ENCODE measurements at places on chromosomes 3 and 15. TPM values are rescaled to one million over a fixed set of nuclear protein-coding genes. Genes with fewer than 3 reads are reported as not detected.
A peak's percentile ranks its signal among the peaks of the same experiment; 100 is the strongest.

Gene LTF
- 1.3 TPM for total RNA-seq

- no peak overlapping the region for H3K4me3 ChIP-seq
- H3K27me3 ChIP-seq = no peaks in the 10 kb centered on the region
- H3K36me3 ChIP-seq = no peaks in the 10 kb centered on the region
- no peaks in the 10 kb centered on the region for H3K4me1 ChIP-seq
- peak; percentile 55 for DNase-seq
Measured at GRCh38 chr3:48835650-48836366, 11.9 kb downstream of the PRKAR2A start.

DNA sequence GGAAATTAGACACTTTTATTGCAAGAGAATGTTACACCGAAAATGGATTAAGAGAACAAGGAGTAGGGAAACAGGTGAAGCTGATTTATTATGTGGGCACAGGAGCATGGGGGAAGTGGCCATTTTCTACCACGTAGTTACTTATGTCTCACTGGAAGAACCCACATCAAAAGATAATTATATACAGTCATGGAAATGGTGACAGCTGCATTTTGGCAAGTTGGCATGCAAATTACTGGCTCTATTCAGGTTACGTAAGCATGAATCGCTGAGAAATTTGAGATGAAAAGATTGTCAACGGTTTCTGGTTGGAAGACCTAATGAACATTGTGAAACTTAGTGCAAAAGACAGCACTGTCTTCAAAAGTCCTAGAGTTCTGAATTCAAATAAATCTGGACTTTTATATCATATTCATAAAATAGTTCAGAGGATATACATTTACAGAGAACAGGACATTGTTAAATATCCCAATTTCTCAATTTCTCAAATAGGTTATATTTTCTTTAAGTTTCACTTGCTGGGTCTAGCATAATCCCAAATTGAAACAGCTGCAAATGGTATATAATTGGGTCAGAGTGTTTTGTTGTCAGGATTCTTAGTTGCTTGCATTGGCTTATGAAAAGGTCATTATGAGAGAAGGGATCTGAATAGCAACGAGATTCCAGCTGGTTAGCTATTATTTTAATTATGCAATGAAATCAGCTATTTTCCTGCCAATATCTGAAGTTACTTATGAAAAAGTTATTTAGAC, 567.8 kb downstream of the ZPLD1 start:
- no peaks in the 10 kb centered on the region for H3K36me3 ChIP-seq
- no peak overlapping the region for H3K4me3 ChIP-seq
- H3K4me1 ChIP-seq = no peaks in the 10 kb centered on the region
- H3K27me3 ChIP-seq = no peaks in the 10 kb centered on the region
- no peak for DNase-seq

Gene TMEM45A
- 7.0 TPM for total RNA-seq

Gene LHFPL4
- 11.5 TPM for total RNA-seq

Gene SAXO2
- not detected for total RNA-seq

DNA sequence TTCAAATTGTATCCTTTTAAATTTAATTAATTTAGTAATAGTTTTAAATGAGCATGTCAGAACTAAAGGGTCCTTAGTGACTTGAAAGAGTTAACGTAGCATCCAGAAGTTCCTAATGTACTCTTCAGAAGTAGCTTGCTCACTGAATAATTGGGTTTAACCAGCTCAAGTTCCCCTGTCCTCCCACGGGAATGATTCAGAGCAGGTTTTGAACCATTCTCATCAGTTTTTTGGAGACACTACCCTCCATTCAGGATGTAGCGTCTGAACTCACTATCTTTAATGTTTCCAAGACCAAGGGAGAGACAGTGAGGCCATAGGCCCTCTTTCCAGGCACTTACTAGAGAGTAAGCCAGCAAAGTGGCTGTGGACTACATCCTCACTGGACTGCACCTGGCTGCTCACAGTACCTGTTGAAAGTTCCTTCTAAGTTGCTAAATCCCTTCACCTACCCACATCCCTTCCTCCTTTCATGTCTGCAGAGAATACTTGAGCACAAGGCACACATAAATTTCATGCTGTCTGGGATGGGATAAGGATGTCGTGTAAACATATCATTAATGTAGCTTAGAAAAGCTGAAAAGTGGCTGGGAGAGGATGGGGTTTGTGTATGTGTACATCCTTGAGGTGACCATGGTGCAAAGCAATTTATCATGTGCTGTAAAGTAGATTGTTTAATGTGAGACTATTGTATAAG, 146.3 kb downstream of the PLCL2 start:
- no peak overlapping the region for H3K4me3 ChIP-seq
- H3K27me3 ChIP-seq = no peaks in the 10 kb centered on the region
- no peaks in the 10 kb centered on the region for H3K36me3 ChIP-seq
- H3K27ac ChIP-seq = no peak overlapping the region
- no peak for DNase-seq

Gene CCDC80
- 8.1 TPM for total RNA-seq

DNA sequence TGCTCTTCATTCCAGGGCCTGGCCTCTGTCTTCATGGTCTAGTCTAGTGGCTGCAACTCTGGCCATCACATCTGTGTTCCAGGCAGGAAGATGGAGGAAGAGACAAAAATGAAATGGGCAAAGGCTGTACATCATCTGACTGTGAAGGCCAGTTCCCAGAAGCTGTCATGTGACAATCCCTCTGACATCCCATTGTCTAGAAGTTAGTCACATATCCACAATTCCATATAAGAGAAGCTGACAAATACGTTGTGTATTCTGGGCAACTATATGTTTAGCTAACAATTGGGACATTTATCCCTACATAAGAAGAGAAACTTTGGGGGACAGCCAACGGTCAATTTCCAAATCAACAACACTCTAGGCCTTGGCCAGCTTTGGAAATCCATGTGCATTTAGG, 34.5 kb upstream of the C3orf70 start:
- DNase-seq = no peak
- no peaks in the 10 kb centered on the region for H3K4me1 ChIP-seq
- H3K36me3 ChIP-seq = no peaks in the 10 kb centered on the region
- no peaks in the 10 kb centered on the region for H3K27me3 ChIP-seq

Gene NCBP2
- 78.4 TPM for total RNA-seq

Gene A4GNT
- total RNA-seq = not detected

GRCh38 chr3:3632449-3632848, 166.8 kb upstream of the LRRN1 start:
- H3K27ac ChIP-seq = no peak overlapping the region
- no peaks in the 10 kb centered on the region for H3K36me3 ChIP-seq
- H3K4me3 ChIP-seq = no peak overlapping the region
- no peaks in the 10 kb centered on the region for H3K27me3 ChIP-seq
- DNase-seq = no peak

DNA sequence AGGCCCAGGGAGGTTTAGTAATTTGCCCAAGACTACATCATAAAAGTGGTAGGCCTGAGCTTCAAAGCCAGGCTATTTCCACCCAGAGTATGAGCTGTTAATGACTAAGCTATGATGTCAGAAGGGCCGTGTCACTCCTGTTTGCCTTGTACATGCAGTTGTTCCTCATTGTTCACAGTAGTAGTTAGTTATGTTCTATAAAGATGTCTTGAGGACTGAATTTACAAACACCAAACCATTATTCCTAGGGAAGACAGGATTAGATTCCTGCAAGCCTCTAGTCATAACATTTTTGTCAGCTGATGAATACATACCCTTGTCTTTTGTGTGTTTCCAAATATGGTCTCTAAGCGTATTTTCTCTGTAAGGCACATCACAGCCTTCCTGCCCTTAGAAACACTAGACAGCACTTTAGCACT, 20.9 kb upstream of the LARS2 start:
- H3K27ac ChIP-seq = no peak overlapping the region
- H3K27me3 ChIP-seq = no peaks in the 10 kb centered on the region
- no peaks in the 10 kb centered on the region for H3K4me1 ChIP-seq

- H3K27me3 ChIP-seq = no peaks in the 10 kb centered on the region
- no peaks in the 10 kb centered on the region for H3K36me3 ChIP-seq
- no peak for DNase-seq
- H3K27ac ChIP-seq = no peak overlapping the region
- no peak overlapping the region for H3K4me3 ChIP-seq
Measured at GRCh38 chr3:50913260-50913659, 238.5 kb downstream of the DOCK3 start.

Gene BRK1
- 130 TPM for total RNA-seq

Gene AHSG
- not detected for total RNA-seq

Gene WDR76
- total RNA-seq = 17.8 TPM

GRCh38 chr3:15629860-15630597, 28.5 kb downstream of the BTD start:
- no peaks in the 10 kb centered on the region for H3K27me3 ChIP-seq
- DNase-seq = peak; percentile 92
- H3K4me1 ChIP-seq = peaks cover 47% of the 10 kb centered on the region
- H3K27ac ChIP-seq = no peak overlapping the region

- no peak overlapping the region for H3K27ac ChIP-seq
- no peak for DNase-seq
- no peaks in the 10 kb centered on the region for H3K27me3 ChIP-seq
- no peak overlapping the region for H3K4me3 ChIP-seq
- peaks cover 34% of the 10 kb centered on the region for H3K4me1 ChIP-seq
Measured at GRCh38 chr3:174294616-174295015, 564.5 kb upstream of the NAALADL2 start.

DNA sequence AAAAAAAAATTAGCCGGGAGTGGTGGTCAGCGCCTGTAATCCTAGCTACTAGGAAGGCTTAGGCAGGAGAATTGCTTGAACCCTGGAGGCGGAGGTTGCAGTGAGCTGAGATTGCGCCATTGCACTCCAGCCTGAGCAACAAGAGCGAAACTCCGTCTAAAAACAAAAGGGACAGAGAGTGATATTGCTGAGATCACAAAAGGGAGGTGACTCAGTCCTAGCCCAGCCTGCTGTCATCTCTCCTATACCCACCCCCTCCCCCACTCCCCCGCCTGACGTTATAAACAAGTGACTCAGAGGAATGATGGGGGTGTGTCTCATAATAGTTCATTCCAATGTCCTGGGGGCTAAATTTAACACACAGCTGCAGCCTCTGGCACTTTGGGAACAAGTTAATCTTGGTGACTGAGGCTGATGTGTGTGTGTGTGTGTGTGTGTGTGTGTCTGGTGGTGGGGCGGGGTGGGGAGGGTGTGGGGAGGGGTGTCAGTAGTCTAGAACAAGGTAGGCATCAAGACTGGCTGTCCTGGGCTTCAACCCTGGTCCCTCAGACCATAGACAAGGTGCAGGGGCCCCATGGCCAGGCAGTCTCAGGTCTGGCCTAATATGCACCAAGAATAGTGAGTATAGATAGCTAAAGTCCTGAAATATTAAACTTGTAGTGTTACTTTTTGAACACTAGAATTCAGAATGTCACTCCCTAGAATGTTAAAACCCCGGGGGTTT, 1.3 kb upstream of the KLHL40 start:
- H3K27ac ChIP-seq = no peak overlapping the region
- H3K36me3 ChIP-seq = no peaks in the 10 kb centered on the region
- H3K27me3 ChIP-seq = no peaks in the 10 kb centered on the region
- H3K4me1 ChIP-seq = no peaks in the 10 kb centered on the region

- no peak overlapping the region for H3K4me3 ChIP-seq
- no peak for DNase-seq
- H3K4me1 ChIP-seq = peaks cover 22% of the 10 kb centered on the region
Measured at GRCh38 chr3:57061556-57061955, 1.1 kb downstream of the SPATA12 start.

GRCh38 chr3:68060191-68060590, 405.8 kb upstream of the SUCLG2 start:
- H3K4me1 ChIP-seq = no peaks in the 10 kb centered on the region
- no peaks in the 10 kb centered on the region for H3K27me3 ChIP-seq
- no peak overlapping the region for H3K27ac ChIP-seq

DNA sequence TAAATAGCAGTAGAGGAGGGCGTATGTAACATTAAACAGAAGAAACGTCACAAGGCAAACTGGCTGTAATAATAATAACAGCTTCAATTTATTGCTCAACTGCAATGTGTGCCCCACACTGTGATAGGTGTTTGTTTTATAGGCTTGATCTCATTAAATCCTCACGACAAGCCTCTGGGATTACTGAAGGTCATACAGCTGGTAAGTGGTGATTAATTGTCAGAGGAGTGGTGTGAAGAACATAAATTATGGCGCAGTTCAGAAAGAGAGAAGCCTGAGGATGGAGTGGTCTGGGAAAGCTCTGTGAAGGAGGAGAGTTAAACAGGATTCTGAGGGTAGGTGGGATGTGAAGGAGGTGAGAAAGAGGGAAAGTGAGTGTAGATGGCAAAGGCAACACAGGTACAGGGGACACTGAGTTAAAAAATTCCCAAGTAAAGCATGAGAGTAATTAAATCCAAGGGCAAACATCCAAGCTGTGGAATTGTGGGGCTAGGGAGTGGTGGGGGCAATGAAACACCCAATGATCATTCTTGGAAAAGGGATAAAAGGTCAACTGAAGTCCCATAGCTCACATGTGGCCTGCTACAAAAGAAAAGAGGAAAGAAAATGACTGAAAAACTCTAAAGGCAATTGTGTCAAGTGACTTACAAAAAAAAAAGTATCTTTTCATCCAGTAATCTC, 16.5 kb upstream of the GLCE start:
- H3K36me3 ChIP-seq = no peaks in the 10 kb centered on the region
- H3K4me3 ChIP-seq = no peak overlapping the region
- H3K27ac ChIP-seq = no peak overlapping the region

DNA sequence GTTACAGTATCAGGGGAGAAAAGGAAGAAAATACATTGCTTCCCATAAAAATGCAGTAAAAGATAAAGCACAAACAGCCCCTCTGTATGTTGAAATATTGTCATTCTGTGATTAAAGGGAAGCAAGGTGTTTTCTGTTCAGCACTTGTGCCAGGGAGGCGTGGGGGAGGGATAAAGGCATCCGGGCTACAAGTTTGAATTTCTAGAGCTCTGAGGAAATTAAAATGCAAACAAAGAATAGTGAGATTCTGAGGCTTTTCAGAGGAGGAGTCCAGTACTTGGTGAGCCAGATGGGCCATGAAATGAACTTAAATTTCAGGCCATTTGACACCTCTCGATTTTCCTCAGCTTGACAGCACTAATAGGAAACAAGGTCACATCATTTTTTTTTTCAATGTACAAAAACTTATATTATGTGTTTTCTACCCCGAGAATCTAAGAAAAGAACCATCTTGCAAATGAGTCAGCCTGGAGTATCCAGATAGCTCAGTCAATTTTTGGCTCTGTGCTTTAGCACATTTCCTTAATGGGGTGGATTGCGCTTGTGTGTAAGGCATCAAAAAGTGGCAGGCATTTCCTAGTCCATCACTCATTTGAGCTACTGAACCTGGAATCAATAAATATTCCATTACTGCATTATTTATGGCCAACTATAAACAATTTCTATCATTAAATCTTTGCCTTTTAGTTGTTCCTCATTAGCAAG, 640.8 kb upstream of the TBL1XR1 start:
- no peak for DNase-seq
- H3K27ac ChIP-seq = no peak overlapping the region
- H3K36me3 ChIP-seq = no peaks in the 10 kb centered on the region
- H3K27me3 ChIP-seq = no peaks in the 10 kb centered on the region

DNA sequence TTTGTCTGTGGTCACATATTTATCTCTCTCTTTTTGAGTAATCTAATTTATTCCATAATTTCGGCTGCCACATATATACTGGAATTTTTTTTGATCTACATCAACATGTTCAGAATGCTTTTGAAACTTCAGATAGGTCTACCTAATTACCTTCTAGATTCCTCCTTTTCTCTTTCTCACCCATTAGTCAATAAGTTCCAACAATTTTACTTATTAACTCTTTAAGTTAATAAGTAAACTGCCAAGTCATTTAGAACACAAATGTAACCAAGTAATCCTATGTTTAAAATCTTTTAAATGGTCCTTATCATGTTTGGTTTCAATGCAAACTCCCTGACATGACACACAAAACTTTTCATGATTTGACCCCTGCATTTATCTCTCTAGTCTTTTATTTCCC, 410.5 kb downstream of the UNC13C start:
- no peaks in the 10 kb centered on the region for H3K4me1 ChIP-seq
- no peaks in the 10 kb centered on the region for H3K27me3 ChIP-seq
- H3K4me3 ChIP-seq = no peak overlapping the region
- H3K27ac ChIP-seq = no peak overlapping the region
- no peak for DNase-seq
- no peaks in the 10 kb centered on the region for H3K36me3 ChIP-seq

Gene RAD54L2
- 27.7 TPM for total RNA-seq
